ENCODE measurements at places on chromosomes 3 and 15. TPM values are rescaled to one million over a fixed set of nuclear protein-coding genes. Genes with fewer than 3 reads are reported as not detected.
A peak's percentile ranks its signal among the peaks of the same experiment; 100 is the strongest.

DNA sequence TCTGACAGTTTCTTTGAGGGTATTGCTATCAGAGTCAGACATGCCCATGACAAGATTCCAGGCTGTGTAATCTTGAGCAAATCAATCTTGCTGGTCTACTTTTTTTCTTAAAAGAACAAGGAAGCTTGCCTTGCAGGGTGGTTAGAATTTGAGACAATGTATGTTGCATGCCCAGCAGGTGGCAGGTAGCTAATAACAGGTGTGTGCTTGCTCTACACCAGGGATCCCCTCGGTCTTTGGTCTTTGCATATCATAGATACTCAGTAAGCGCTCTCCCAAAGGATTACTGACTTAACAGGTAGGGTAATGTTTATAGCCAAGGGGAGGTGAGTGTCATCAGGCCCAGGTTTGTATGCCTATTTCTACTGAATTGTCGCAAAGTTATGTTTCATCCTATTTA lies 37.3 kb downstream of the CACNA1D start:
- no peak overlapping the region for H3K4me3 ChIP-seq
- peaks cover 10% of the 10 kb centered on the region for H3K27me3 ChIP-seq
- H3K27ac ChIP-seq: no peak overlapping the region
- H3K4me1 ChIP-seq: no peaks in the 10 kb centered on the region
- DNase-seq: no peak

DNA sequence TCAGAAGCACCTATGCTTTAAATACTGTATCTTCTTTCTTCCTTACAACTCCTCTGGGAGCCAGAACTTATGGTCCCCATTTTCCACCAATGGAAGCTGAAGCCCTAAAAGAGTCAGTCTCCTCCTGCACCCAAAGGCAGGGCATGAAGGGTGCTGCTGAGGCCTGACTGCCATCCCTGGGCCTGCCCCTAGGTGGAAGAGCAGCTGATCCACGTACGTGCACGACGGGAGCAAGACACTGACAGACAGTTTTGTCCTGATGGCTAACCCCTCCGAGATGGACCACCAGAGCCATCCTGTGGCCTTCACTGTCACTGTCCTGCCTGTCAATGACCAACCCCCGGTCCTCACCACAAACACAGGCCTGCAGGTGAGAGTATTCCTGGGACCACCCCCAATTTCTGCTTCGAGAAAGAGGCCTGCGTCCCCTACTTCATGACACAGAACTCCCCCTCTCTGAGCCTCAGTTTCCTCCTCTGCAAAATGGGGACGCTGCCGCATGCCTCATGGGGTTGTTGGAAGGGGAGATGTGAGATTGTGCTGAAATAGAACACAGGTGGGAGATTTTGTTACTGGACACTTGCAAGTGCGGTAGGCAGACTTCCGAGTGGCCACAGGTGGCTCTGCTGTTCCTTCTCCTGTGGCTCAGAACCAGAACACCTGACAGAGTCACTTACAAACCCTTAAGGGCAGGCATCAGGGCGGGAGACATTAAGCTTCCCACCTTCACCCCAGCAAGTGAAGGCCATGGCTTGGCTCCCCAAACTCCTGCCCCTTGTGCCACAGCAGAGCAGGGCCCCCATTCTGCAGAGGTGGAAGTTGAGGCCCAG lies 175.4 kb downstream of the TBC1D2B start:
- no peaks in the 10 kb centered on the region for H3K36me3 ChIP-seq
- no peaks in the 10 kb centered on the region for H3K4me1 ChIP-seq
- H3K27ac ChIP-seq: no peak overlapping the region
- H3K4me3 ChIP-seq: no peak overlapping the region

DNA sequence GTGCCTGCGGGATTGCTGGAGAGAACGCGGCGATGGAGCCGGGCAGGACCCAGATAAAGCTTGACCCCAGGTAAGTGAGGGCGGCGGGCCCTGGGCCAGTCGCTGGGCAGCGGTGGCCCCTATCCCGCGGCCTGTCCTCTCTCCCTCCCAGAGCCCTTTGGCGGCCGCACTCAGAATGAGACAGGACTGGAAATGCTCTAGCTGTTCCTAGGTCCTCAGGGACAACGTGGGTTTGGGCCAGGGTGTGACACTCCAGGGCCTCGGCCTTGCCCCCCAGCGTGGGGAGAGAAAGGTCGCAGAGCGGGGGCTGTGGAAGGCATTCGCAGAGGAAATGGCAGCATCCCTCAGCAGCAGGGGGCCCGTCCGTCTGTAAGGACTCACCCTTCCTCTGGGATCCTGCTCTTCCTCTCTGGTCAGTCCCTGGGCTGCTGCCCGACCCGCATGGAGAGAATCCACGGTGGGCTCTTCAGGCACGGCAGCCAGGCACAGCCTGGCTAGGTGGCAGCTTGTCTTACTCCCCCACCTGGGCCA lies 412 bp downstream of the SLC51A start:
- H3K27ac ChIP-seq: no peak overlapping the region
- H3K36me3 ChIP-seq: no peaks in the 10 kb centered on the region
- DNase-seq: no peak
- H3K27me3 ChIP-seq: no peaks in the 10 kb centered on the region
- peaks cover 18% of the 10 kb centered on the region for H3K4me1 ChIP-seq

- H3K27ac ChIP-seq: no peak overlapping the region
- H3K36me3 ChIP-seq: peaks cover 6% of the 10 kb centered on the region
- no peak overlapping the region for H3K4me3 ChIP-seq
- peaks cover 14% of the 10 kb centered on the region for H3K4me1 ChIP-seq
These were observed 42.6 kb downstream of the GOLIM4 start for GRCh38 chr3:168053115-168053514.

GRCh38 chr3:194278186-194278845 lies 72.8 kb downstream of the CPN2 start:
- H3K4me3 ChIP-seq: no peak overlapping the region
- no peak overlapping the region for H3K27ac ChIP-seq
- H3K27me3 ChIP-seq: peaks cover 7% of the 10 kb centered on the region
- peaks cover 22% of the 10 kb centered on the region for H3K4me1 ChIP-seq
- DNase-seq: peak; percentile 6

DNA sequence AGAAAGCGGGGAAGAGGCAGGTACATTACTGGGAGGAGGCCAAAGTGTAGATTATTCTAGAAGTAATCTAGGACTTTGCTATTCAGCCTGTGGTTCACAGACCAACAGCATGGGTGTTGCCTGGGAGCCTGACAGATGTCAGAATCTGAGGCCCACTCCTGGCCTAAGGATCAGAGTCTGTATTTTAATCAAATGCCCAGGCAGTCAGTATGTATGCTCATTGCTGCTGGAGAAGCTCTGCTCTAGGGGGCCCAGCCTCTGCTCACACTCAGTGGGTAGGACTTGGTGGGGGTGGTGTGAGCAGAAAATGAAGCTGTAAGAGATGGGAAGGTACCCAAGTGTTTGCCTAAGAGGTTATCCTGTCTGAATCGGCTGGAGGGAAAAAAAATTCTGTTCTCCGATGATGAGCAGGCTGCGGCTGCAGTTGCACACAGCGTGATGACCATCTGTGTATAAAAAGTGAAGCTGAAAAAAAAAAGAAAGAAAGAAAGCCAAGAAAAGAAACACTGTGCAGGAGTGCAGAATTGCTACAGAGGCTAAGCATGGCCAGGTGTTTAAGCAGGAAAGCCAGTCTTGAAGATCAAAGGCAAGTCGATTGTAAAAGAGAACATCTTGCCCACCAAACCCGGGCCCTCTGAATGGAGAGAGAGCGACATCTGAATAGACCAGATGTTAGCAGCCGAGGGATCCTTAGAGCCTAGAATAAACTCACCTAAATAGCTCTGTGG lies 65.2 kb downstream of the EIF4E3 start:
- no peak overlapping the region for H3K27ac ChIP-seq
- H3K4me1 ChIP-seq: peaks cover 13% of the 10 kb centered on the region
- H3K36me3 ChIP-seq: no peaks in the 10 kb centered on the region
- no peak for DNase-seq

DNA sequence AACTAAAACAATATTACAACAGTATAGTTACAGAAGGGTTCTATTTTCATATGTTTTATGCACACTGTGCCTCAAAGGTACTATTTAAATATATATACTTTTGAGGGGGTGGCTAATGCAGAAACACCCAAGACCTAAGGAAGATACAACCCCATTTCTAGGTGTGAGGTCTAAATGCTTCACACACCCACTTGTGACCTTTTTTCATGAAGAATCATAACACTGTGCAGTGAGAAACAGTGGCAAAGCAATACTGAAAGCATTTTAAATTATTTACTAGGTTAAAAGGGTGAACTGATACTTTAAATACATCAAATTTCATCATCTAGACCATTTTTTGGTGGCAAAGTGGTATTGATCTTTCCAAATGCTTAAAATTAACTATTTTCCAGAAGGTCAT lies 67.4 kb downstream of the SATB1 start:
- no peak overlapping the region for H3K4me3 ChIP-seq
- no peak for DNase-seq
- H3K27me3 ChIP-seq: no peaks in the 10 kb centered on the region

DNA sequence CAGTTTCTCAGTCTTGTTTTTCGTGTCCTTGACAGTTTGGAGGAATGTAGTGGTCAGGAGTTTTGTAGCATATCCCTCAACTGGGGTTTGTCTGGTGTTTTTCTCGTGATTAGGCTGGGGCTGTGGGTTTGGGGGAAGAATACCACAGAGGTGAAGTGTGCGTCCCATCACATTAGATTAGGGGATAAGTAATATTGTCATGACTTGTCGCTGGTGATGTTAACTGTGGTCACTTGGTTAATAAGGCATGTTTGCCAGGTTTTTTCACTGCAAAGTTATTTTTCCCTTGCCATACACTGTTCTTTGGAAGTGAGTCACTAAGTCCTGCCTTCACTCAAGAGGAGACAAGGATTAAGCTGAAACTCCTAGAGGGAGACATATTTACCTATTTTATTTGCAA lies 39.1 kb downstream of the PAK2 start:
- peaks cover 14% of the 10 kb centered on the region for H3K36me3 ChIP-seq
- no peak for DNase-seq
- H3K4me3 ChIP-seq: no peak overlapping the region
- H3K4me1 ChIP-seq: peaks cover 47% of the 10 kb centered on the region

DNA sequence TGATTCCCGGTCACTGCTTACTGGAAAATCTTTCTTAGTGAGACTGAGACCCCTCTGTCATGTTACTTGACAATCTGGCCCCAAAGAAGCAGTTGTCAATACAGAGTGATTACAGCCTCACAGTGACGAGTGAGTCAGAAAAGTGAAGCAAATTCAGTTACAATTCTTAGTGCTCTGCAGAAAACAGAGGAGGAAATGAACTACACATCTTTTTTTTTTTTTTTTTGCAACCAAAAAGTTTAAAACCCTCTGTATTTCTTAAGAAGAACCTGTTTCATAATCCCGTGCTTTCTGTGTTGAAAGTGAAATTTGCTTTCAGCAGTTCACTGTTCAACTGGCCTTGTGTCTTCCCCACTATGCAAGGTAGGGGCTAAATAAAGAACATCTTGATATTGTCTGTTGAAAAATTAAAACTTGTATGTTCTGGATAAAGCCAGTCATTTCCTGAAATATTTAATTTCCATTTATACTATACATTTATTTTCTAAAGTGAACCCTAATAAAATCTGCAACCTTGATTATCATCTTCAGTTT lies 1.9 kb downstream of the AQP9 start:
- no peak overlapping the region for H3K27ac ChIP-seq
- no peaks in the 10 kb centered on the region for H3K4me1 ChIP-seq
- H3K36me3 ChIP-seq: no peaks in the 10 kb centered on the region
- H3K4me3 ChIP-seq: no peak overlapping the region
- no peak for DNase-seq

- H3K4me1 ChIP-seq: peaks cover 36% of the 10 kb centered on the region
- no peak for DNase-seq
- peak overlapping the region; percentile 98 for H3K4me3 ChIP-seq
- peak overlapping the region; percentile 98 for H3K27ac ChIP-seq
These were observed 1.7 kb upstream of the SNRPA1 start for GRCh38 chr15:101296418-101297405.

GRCh38 chr3:71854706-71855105 lies 69.8 kb upstream of the PROK2 start:
- no peak overlapping the region for H3K27ac ChIP-seq
- DNase-seq: no peak
- H3K4me3 ChIP-seq: no peak overlapping the region
- no peaks in the 10 kb centered on the region for H3K36me3 ChIP-seq

DNA sequence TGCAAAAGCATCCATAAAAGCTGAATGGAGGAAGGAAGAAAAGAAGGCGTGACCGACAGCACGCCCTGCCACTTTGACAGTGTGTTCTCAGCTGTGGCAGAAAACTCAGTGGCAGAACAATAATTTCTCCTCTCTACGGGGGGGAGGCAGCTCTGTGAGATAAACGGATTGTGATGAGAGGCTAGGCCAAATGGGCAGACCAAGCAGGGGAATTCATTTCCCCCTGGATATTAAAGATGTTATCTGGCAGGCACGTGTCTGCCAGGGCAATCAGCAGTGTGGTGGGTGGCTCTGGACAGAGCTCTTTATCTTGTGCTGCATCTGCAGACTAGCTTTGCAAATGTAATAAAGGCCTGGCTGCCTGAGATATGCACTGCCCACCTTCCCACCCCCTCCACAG lies 1.9 kb upstream of the RMDN3 start:
- H3K27ac ChIP-seq: peak overlapping the region; percentile 16
- no peaks in the 10 kb centered on the region for H3K27me3 ChIP-seq
- no peak for DNase-seq
- H3K4me3 ChIP-seq: peak overlapping the region; percentile 26
- no peaks in the 10 kb centered on the region for H3K36me3 ChIP-seq

DNA sequence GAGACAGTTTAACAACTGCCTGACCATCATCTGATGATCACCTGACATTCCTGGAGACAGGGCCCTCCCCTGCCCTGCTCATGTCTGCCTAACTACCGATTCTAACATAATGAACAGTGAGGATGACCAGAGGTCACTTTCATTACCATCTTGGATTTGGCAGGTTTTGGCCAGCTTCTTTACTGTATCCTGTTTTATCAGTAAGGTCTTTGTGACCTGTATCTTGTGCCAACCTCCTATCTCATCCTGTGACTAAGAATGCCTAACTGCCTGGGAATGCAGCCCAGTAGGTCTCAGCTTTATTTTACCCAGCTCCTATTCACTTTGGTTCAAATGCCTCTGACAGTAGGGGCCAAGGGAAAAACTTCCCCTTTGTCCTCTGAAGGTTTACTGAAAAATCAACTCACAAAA lies 40.2 kb downstream of the METTL6 start:
- DNase-seq: no peak
- no peaks in the 10 kb centered on the region for H3K27me3 ChIP-seq
- no peaks in the 10 kb centered on the region for H3K4me1 ChIP-seq

DNA sequence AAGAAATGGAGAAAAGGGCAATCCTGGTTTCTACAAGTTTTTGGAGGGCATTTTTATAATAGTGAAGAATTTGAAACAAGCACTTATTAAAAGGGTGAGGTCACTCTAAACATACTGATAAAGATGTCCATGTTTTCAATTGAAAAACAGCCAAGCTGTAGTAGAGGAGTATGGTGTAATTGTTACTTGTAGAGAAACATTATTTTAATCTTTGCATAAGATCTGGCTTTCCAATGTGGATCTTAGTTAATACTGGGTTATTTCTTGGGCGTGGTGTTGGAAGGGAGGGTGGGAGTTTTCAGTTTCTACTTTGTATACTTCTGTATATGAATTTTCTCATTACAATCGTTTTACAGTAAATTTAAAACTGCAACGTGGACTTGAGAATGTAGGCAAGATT lies 22.8 kb downstream of the MORF4L1 start:
- no peak overlapping the region for H3K4me3 ChIP-seq
- no peak for DNase-seq
- H3K27ac ChIP-seq: no peak overlapping the region
- no peaks in the 10 kb centered on the region for H3K27me3 ChIP-seq
- peaks cover 20% of the 10 kb centered on the region for H3K4me1 ChIP-seq

GRCh38 chr15:65374821-65375401 lies 2.9 kb downstream of the IGDCC3 start:
- peaks cover 54% of the 10 kb centered on the region for H3K27me3 ChIP-seq
- H3K4me3 ChIP-seq: no peak overlapping the region
- H3K27ac ChIP-seq: no peak overlapping the region
- H3K4me1 ChIP-seq: peaks cover 8% of the 10 kb centered on the region
- no peak for DNase-seq

Gene NEO1
- total RNA-seq: 8.0 TPM

Gene FSD2
- total RNA-seq: not detected

Gene CACNA1D
- total RNA-seq: 0.26 TPM

Gene HTR3E
- total RNA-seq: not detected

Gene RPP25
- total RNA-seq: 1.5 TPM
